ENCODE measurements at places on chromosomes 16 and 17. TPM values are rescaled to one million over a fixed set of nuclear protein-coding genes. Genes with fewer than 3 reads are reported as not detected.

GRCh38 chr17:34401165-34401564, 38.1 kb upstream of the CCL1 start:
- no peak for DNase-seq

DNA sequence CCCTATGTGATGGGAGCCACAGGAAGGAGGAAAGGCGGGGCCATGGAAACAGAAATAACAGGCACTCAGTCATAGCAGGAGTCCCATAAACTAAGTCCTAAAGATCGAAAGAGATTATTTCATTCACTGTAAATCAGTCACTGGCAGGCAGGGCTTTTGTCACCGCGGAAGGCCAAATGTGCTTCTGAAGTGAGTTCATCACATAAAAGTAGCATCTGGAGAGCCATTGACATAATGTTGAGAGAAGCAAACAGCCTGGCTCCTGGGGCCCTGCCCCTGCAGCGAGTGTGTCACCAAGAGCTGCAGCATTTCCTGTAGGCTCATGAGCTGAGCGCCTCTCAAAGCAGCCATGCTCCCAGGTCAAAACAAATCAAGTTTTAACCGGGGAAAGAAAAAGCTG, 476.2 kb downstream of the HAPSTR1 start:
- no peak for DNase-seq

ACSM5 gene
- 8.8 TPM for total RNA-seq

DNA sequence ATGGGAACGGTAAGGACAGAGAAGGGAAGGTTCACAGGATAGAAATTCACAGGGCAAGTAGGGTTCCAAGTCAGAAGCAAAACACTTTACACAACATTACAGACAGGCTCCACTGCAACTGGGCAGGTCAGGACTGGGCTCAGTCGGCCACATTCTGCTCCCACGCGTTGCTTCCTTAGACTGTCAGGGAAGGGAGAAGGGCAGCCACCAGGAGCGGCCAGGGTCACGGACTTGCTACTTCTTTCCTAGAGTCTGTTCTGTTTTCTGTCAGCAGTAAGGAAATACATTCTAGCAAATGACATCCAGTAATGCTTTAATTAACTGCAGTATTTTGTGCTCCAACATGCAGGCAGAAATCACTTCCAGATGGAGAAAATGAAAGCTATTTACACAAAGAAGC, 160.3 kb upstream of the RPH3AL start:
- DNase-seq, result peak; percentile 66

DNA sequence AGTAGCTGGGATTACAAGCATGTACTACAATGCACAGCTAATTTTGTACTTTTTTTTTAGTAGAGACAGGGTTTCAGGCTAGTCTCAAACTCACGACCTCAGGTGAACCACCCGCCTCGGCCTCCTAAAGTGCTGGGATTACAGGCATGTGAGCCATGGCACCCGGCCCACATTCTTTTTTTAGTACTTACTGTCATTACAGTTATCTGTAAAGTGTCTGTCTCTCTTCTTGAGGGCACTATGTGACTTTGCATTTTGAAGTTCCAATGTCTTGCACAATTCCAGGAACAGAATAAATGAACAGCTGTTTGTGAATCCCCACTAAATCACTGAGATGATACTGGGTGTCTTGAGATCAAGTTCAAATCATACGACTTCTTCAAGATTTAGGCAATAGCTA, 1540.3 kb downstream of the CDH11 start:
- no peak for DNase-seq

DNA sequence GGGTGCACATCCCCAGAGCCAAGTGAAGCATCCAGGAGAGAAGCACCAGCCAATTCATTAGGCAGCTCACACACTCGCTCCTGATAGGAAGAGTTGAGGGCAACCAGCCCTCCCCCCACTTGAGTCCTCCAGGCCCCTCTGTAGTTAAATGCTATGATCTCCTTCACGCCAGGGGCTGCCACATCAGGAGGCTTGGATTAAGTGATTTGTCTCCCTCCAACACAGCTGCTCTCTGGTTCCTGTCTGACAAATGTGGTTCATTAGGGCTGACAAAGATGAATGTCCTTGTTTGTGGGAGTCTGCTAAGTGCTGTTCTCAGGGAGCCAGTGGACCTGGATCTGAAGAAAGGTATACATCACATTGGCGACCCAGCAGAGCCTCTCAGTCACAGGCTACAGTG, 94.5 kb upstream of the WSCD1 start:
- no peak for DNase-seq

CAPN15 gene
- 61.0 TPM for total RNA-seq

XAF1 gene
- total RNA-seq, result 172 TPM

DNA sequence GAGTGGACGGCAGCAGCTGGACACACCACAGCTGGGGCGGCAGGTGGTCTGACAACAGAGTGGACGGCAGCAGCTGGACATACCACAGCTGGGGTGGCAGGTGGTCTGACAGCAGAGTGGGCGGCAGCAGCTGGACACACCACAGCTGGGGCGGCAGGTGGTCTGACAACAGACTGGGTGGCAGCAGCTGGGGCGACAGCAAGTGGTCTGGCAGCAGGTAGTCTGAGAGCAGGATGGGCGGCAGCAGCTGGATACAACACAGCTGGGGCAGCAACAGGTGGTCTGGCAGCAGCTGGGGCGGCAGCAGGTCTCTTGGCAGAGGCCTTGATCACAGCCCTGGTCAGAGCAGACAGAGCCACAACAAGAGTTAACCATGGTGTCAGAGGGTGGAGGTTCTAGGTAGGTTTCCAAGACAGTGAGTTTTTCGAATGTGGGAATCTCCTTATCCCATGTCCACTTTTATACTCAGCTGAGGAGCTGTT, at the start of gene KRTAP4-1:
KRTAP4-1 (minus strand) TSS at position 432 of the 482 bp plus-strand sequence; CDS start at position 375, 57 bp downstream.
- peak; percentile 70 for DNase-seq

CD300H gene
- total RNA-seq, result 1.8 TPM

- DNase-seq, result no peak
Observed at GRCh38 chr17:82367724-82368524, 3.6 kb upstream of the UTS2R start.

DNA sequence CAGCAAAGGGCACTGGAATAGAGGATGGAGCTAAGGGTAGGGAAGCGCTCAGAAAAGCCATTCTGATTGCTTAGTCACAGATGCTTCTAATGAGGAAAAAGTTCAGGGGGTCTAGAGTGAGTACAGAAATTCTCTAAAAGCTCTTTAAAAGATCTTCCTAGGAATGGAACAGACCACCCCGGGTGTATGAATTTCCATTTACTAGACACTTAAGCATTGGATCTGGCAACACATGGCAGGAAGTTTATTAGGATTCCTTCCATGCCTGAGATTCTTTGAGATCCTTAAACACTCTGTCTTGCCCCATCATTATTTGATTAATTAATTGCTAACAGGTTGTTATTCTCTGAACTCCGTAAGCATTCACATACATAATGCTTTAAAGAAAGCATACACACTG, 8.5 kb downstream of the KRTAP9-7 start:
- no peak for DNase-seq

Measured in spleen (tissue), 13 donors.